Activated effector memory CD4-positive, alpha-beta T cell treated with Interleukin-2 at 50 U/mL for 16 hours (primary cell): ENCODE measurements at places on chromosomes 5 and 9.

DNA sequence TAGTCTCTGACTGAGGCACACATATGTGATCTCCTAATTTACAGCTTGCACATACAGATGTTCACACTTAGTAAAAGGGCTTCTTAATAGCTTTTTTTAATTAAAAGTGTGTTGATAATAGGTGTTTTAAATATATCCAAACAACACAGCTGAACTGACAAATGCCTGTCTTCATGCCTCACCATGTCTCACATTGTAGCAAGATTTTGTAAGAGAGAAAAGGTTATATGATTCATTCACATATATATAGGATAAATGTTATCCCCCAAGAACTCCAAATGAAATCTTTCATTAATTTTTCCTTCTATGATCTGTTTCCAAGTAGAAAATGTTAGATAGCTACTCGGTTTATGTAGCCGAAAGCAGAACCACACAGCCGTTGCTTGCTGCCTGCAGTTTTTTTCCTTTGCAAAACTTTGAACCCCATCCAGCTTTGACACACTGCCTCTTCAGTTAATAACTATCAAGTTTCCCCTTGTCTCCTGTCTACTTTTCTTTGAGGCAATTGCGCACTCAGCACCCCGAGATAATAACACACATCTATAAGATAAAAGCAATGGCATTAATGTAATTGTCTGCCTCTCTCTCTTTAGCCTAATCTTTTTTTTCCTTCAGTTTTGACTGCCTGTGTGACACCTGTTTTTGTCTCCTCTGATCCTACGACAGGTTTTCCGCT is 299.2 kb downstream of the BNC2 start:
- DNase-seq: no peak

DNA sequence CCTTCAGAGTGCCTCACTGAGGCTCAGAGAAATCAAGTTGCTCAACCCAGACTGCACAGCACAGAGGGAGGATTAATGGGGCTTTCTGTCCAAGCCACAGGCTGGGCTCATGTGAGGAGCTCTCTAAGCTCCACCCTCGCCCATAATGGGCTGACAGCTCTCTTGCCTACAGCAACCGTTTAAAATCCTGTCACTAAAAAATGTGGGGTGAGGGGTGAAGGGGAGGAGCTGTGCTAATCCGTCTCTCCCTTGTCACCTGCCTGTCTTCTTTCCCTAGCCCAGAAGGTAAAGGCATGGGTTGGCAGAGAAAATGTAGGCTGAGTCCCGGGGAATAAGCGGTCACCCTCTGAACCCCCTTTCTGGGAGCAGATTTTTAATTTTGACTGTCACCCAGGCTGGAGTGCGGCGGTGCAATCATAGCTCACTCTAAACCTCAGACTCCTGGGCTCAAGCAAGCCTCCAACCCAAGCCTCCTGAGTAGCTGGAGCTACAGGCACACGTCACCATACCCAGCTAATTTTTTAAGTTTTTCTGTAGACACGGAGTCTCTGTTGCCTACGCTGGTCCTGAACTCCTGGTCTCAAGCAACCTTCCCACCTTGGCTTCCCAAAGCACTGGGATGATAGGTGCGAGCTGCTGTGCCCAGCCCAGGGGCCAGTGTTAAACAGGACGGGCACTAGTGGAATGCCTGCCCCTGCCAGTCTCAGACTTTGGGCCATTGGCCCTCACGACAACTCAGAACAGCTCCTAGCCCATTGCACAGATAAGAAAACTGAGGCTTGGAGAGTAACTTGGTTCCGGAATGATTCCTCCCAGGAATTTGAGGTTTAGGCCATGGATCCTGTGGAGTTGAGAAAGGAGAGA is 89.5 kb downstream of the LMX1B start:
- DNase-seq: no peak

DNA sequence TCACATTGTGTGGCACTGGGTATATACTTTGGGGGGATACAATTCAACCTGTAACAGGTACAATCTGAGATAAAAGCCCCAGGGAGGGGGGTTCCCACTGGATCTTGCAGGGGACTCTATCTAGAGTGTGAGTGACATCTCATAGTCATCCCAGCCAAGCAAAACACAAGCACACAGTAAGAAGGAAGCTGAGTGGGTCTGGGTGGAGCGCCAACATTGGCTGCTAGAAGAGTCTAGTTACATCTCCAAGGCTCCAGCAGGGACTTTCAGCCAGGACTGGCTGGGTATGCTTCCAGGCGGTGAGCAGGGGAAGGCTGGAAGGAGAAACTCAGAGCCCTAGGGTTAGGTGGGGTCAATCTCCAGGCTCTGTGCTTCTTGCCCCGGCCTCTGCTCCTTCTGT is 53.0 kb downstream of the IL31RA start:
- no peak for DNase-seq

- DNase-seq: no peak
Observed at GRCh38 chr9:19298436-19299000, 68.0 kb downstream of the DENND4C start.

DNA sequence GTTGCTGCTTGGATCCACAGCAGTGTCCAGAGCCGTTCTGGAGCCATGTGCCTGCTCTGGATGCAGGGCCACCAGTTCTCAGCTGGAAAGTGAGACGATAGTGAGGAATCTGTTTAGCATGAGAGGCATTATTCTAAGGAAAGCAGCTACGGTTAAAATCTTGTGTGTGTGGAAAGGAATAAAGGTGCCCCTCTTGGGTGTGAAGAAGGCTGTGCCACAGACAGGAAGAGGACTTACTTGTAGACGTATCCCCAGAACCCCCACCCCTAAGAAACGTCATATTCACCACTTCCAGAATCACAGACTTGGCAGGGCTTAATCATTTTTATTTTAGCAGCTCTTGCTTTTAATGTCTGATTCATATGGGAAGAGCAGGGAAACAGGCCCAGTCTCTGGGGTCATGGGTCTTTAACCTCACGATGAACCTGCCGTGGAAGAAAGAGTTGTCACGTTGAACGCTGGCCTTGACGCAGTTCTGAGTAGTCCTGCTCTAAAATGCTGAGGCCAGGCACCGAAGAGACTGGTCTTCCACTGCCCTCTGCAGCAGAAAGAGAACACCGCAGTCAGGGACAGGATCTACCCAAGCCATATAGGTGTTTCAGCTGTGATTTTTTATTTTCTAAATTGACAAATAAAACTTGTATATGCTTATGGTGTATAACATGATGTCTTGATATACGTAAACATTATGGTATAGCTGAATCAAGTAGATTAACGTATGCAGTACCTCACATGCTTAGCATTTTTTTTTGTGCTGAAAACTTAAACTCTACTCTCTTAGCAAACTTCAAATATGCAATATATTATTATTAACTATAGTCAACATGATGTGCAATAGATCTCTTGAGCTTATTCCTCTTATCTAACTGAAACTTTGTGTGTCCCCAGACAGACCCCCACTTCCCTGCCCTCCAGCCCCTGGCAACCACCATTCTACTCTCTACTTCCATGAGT is 38.8 kb downstream of the CARTPT start:
- peak; percentile 8 for DNase-seq

DNA sequence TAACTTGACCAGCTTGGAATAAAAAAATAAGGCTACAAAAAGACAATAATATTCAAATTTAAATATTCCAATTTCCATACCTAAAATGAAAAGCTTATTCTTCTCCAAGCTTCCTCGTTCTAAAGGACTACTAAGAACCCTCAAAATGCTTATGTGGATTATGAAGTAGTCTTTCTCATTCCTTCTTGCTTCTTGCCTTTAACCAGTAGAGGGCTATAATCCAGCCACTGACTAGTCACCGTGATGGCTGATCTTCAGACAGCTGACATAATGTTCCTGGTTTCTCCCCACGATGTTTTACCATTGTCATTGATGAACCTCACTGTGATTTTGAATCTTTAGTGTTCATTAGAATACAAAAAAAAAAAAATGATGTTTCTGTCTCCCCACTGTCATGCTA is 515.3 kb downstream of the TLE1 start:
- DNase-seq: no peak

DNA sequence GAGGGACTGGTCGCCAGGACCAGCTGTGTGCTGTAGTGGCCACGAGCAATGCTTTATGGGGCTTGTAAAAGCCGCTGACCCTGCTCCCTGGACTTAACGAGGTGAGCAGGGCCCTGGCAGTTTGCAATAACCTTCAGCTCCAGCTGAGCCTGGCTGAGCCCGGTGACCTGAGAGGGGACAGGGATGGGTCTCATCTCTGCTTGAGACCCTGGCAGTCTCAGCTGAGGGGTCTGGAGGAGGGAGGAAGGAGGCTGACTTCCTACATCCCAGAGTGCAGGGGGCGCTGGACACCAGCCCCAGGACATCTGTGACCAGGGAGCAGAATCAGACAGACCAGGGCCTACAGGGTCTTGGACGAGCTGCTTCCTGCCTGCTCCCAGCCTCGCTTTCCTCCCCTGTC is 277.5 kb upstream of the MVB12B start:
- no peak for DNase-seq

- DNase-seq: no peak
Observed at GRCh38 chr5:3365501-3366215, 230.0 kb upstream of the IRX1 start.

- DNase-seq: no peak
Observed at GRCh38 chr5:15492545-15492944, 7.4 kb upstream of the FBXL7 start.

GRCh38 chr5:168165221-168165914 is 126.1 kb upstream of the WWC1 start:
- DNase-seq: no peak

DNA sequence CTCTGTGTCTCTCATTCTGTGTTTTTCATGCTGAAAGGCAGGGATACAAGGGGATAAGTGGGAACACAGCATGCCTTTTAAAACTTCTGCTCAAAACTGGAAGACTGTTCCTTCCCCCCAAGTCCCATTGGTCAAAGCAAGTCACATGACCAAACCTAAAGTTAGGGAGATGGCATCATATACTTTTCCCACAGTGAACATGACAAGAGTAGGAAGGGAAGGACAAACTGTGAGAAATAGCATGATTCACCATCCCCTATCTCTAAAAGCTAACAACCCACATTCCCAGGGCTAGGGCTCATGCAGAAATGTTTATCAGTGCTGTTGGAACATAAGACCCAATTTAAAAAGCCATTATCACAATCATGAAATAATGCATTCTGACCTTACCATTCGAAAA is 24.2 kb upstream of the SHISAL2B start:
- no peak for DNase-seq
